NCI-H2081 (cell line): ENCODE measurements at places on chromosomes 4 and X.

- DNase-seq, result peak; percentile 4
Observed at GRCh38 chrX:74925225-74926088, at the start of gene NEXMIF. TSS of gene NEXMIF (minus strand) at chrX:74925452.

GRCh38 chr4:4637710-4638109, 95.9 kb upstream of the STX18 start:
- DNase-seq, result no peak

GRCh38 chrX:79147477-79147876, 3.0 kb downstream of the GPR174 start:
- DNase-seq, result no peak

DNA sequence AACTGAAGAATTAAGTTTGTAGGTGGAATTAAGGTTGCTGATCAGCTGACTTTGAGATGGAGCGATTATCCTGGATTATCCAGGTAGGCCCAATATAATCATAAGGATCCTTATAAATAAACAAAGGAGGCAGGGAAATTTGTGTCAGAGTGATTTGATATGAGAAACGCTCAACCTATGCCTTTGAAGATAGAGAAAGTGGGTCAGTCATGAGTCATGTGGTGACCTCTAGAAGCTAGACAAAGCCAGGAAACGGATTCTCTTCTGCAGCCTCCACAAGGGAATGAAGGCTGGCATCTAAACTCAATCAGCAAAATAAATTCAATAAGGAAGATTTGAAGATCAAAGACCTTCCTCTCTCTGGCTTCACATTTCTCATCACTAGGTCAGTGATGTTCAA, 41.5 kb upstream of the SMIM10 start:
- no peak for DNase-seq

GRCh38 chr4:55768291-55768690, 51.3 kb upstream of the EXOC1L start:
- DNase-seq, result no peak

- DNase-seq, result no peak
Observed at GRCh38 chrX:119040432-119040831, 32.4 kb upstream of the CT47C1 start.

DNA sequence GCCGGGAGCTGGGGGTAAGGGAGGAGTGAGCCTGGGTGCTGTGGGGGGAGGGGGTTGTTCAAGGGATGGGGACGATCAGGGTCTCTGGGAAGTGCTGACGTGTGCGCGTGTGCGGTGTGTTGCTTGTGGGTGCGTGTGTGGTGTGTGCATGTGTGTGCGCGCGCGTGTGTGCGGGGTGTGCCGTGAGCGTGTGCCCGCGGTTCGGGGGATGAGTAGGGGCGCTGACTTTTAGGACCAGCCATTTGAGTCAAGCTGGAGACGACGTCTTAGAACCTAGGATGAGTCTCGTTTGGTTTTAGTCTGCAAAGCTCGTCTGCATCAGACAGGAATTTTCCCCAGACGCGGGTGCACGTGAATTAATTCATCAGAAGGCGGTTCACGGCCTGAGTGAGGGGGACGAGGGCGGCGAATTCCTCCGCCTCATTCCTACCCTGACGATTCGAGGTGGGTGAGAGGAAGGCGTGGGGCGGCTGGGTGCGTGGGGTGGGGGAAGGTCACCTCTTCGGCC, 950 bp upstream of the TMEM271 start:
- no peak for DNase-seq

DNA sequence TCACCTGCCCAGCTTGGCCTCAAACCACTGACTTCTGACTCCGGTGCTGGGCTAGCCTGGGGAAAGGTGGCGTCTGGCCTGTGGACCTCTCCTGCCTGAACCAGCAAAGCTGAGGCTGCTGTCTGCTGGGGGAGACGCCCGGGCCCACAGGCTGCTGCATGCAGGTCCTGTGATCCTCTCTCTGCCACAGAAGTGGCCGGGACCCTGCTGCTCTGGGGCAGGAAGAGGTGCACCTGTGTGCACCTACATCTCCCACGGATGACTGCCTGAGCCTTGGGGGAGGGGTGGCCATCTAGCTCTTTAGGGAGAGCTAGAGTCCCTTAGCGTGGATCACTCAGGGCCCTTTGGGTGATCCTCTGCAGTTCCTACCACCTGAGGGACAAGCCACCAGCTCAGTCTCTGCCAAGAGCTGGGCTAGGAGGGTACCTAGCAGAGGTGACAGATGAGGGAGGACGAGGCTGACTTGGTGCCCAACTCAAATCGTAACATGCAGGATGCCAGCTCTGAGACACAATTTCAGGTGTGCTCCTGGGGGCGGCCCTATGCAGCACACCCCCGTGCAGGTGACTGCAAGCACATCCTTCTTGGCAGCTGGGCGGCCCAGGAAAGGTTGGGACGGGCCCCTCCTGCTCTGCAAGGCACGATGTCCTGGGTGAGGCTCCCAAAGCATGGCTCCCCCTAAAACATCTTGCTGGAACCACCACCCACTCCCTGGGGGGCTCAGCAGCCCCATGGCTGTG, 22.5 kb downstream of the LETM1 start:
- no peak for DNase-seq

DNA sequence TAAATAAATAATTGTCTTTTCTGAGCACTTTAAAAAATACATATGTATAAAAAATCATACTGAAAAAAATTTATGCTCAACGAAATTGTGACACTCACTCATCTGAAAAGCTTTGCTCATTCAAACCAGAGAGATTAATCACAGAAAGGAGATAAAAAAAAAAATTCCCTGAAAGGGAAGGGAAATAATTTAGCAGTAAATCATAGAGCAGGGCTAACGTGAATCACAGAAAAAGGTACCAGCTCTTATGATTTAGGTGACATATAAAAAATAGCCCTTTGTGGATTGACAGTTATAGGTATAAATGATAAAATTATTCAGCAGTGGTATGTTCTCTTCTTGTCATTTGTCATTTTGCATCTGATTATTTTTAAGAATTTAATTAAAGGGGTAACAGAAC, 552.7 kb upstream of the TENM3 start:
- DNase-seq, result no peak

DNA sequence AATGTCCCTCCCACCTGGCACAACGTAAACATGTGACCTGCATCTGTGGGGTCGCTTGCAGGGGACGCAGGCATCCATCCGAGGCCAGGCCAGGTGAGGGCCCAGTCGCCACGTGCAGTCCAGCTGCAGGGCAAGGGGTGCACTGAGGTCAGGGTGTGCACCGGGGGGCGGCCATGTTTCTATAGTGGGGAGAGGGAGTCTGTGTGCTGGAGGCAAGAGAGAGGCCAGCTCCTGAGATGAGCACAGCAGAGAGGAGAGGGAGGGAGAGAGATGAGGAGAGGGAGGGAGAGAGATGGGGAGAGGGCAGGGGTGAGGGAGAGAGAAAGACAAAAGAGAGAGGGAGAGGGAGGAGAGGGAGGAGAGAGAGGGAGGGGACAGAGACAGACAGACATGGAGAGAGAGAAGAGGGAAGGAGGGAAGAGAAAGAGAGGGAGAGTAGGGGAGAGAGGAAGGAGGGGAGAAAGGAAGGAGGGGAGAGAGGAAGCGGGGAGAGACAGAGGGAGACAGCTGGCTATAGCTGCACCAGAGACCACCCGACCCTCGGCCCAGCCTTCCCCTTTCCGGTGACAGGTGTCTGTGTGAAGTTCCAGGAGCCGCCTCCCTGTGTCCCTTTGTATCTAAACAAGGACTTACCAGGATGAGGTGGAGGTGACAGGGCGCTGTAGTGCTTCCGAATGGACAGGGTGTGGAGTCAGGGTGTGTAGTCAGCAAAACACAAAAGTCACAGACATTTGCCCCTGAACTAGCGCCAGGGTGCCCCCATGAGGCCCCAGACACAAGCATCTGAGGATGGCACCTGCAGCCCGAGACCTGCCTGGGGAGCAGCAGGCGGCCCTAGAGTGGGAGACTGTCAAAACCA, 68.7 kb downstream of the ADRA2C start:
- DNase-seq, result no peak

DNA sequence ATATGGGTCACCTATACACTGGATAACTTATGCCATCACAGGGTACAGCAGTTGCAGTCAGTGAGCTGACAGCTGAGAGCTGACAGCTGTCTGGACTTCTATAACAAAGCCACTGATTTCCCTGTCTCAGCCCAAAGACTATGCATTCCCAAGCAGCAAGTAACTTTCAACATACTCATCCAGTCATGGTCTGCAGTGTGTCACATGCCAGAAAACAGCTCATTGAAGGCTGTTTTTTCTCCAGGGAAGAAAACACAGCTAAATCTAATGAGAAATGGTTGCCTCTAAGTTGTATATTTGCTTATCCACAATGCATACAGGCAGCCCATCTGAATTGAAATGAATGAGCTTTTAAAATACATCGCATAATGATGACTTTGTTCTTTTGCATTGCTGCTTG, 6.3 kb downstream of the KIAA1210 start:
- no peak for DNase-seq

- DNase-seq, result no peak
Observed at GRCh38 chr4:144507311-144508101, 138.4 kb upstream of the HHIP start.

- no peak for DNase-seq
Observed at GRCh38 chrX:151031391-151031975, 48.3 kb downstream of the HMGB3 start.

DNA sequence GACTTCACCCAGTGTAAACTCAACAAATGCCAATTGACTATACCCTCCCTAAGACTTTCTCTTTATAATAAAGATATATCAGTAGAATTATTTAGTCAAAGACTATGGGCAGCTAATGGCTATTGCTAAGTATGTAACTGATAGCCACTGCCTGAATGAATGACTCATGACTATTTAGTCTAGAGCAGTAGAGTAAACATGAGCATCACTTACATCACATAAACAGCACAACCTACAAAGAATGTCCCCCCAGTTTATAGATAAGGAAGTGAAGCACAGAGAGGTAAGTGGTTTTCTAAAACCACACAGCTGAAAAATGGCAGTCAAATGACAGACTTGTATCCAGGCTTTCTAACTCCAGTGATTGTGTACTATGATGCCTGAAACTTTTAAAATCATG, 507.0 kb downstream of the PPARGC1A start:
- no peak for DNase-seq

DNA sequence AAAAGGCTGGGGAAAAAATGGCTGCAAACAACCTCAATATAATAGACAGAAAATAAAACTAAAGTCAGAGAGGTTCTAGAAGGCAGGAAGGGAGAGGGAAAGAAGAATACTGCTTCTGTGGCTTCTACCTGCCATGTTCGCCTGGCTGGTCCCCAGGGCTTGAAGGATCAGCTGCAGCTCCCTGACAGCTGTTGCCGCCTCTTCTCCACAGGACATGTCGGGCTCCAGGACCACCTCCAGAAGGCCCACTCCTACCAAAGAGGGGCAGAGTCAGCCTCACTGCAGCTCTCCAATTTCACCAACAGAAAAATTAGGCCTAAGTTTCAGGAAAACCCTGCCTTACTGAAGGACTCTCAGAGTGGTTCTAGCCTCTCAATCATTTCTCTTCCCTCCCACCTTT, 44.9 kb downstream of the GATB start:
- DNase-seq, result no peak

DNA sequence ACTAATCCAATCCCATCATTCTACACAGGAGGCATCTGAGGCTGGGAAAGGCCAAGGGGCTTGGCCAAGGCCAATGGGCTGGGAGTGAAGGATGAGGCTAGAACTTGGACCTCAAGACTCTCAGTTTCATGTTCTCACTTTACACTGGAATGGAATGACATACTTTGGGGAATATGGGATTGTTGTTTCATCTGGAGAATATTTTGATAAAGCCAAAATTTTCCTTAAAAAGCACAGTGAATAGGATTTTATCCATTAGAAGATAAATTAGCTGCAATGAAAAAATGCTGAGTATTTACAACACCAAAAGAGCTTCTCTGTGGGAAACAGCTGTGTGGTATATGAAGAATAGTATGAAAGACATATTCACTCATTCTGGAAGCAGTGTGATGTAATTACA, 29.3 kb downstream of the SMIM20 start:
- no peak for DNase-seq

DNA sequence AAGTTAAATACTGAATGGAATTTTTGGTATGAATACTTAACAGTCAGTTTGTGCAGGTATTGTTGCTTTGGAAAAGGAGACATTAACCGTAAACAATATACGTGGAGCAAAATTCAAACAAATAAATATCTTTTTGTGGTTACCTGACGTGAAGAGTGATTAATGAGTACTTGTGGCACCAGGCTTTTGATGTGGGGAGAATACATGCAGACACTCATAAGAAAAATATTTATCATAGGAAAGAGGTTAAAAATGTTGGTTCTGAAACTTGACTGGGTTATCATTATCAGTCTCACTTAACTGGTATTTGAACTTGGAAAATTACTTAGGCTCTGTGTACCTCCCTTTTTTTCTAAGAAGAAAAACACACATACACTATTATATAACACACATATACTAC, 136.4 kb upstream of the NDST4 start:
- DNase-seq, result no peak

DNA sequence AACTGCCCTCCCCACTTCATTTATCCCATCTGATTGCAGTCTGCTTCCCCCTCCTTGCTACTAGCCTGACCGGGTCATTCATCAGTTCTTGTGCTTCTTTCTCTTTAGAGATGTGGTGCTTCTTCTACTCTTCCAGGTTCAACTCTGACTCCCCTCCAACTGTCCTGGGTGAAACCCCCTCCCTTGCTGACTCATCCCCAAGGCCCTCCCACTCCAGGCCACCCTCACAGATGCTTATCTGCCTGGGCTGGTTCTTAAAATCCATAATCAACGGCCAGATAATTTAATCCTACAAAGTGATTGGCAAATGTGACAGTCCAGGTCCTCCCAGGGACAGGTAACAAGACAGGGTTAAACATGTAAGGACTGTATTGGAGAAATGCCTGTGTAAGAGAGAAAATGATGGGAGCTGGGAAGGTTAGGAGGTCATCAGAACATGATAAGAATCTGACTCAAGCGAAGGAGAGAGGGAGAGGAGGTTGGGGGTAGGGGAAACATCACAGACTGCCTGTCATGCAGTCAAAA, 182.8 kb upstream of the C1QTNF7 start:
- DNase-seq, result no peak

- DNase-seq, result no peak
Observed at GRCh38 chr4:41432881-41433280, 105.1 kb upstream of the LIMCH1 start.

DNA sequence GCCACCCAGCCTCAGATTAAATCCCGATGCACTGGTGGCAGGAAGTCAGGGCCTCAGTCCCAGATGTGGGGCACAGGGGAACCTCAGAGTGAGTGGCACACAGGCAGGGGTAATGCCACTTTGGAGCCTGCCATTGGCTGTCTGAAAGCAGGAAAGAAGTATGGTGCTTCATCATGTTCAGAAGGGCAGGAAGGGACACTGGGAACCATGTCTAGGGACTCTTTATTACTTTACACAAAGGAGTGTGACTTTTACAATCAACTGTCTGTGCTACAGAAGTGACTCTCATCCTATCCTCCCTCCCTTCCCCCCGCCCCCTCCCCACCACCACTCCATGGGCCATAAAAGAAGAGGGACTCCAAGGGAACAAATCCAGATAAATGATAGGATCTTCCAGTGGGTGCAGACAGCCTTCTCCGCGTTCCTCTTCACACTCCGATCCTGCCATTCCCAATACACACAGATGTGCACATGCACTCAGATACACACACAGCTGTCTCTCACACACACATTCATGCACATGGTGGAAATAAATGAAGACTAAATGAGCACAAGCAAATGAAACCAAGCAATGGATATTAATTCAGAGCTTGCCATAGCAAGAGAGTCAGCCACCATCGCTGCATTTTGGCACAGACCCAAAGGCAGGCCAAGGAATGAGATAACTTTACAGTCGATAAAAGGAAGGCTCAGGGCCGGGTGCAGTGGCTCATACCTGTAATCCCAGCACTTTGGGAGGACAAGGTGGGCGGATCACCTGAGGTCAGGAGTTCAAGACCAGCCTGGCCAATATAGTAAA, 2.5 kb upstream of the TMEM154 start:
- no peak for DNase-seq
